ENCODE measurements at places on chromosomes 7 and 10.

DNA sequence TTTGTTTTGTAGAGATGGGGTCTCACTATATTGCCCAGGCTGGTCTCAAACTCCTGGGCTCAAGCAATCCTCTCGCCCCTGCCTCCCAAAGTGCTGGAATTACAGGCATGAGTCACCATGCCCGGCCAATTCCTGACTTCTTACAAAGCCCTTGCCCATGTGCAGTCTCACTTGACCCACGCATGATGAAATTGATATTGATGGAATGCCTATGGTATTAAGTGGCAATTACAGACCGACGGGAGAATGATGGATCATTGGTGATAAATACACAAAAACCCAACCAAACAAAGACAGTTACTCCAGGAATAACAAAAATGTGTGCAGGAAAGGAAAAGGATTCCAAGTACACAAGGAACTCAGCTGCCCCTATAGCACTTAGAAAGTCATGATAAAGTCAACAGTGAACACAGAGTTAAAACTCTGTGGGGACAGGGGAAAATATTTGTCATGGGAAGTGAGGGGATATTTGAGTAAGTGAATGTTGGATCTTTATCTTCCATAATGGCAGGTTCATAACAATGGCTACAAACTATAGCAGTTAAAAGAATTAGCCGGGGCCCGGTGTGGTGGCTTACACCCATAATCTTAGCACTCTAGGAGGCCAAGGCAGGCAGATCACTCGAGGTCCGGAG lies 21.6 kb downstream of the HIP1 start:
- DNase-seq = no peak

DNA sequence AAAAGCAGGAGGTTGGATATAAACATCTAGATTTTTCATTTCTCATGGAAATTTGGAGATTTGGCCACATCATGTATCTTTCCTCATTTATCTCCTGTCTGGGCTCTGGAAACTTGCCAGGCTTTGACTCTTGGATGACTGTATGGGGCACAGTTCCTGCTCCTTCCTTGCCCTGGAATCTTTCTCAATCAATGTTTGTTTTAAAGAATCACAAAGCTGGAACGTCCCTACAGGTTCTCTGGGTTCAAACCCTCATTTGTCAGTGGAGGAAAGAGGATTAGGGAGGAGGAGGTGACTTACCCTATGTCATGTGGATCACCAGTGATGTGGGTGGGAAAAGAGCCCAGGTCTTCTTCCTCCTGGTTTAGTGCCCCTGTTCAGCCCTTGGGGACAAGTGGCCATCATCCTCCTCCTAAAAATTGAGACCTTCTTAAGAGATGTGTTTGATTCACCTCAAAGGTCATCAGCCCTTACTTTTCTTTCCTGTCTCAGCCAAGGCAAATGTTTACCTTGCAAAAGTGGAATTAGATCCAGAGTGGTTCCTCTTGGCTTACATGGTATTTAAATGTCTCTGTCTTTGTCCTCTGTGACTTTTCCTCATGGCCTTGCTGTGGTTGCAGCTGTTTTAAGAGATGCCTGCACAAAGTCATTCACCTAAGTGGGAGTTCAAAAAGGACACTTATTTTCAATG lies 38.8 kb upstream of the PDZD8 start:
- DNase-seq = no peak

DNA sequence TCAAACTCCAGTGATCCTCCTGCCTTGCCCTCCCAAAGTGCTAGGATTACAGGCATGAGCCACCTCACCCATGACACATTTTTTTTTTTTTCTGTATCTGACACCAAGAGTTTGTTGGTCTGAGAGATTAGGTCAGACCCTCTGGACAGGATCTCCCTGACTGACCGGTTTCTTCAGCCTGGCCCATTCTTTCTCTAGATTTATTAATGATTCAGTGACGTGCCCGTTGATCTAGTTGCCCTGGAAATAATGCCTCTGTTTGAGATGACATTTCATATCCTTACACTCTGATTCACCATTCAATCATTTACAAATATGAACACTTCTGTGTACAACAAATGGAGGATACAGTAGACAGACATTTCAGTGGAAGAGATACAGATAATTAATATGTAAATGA lies 1.4 kb upstream of the ZNF212 start:
- no peak for DNase-seq

- no peak for DNase-seq
These were observed 808.1 kb downstream of the GRID1 start for GRCh38 chr10:85558533-85558932.

- no peak for DNase-seq
These were observed 394.9 kb downstream of the DGKB start for GRCh38 chr7:14507617-14508016.

- DNase-seq = no peak
These were observed 371.4 kb downstream of the PHTF2 start for GRCh38 chr7:78169992-78170391.

- no peak for DNase-seq
These were observed 277.7 kb upstream of the KLF6 start for GRCh38 chr10:4062751-4063150.

- DNase-seq = no peak
These were observed 33.7 kb downstream of the MINPP1 start for GRCh38 chr10:87538092-87539015.

DNA sequence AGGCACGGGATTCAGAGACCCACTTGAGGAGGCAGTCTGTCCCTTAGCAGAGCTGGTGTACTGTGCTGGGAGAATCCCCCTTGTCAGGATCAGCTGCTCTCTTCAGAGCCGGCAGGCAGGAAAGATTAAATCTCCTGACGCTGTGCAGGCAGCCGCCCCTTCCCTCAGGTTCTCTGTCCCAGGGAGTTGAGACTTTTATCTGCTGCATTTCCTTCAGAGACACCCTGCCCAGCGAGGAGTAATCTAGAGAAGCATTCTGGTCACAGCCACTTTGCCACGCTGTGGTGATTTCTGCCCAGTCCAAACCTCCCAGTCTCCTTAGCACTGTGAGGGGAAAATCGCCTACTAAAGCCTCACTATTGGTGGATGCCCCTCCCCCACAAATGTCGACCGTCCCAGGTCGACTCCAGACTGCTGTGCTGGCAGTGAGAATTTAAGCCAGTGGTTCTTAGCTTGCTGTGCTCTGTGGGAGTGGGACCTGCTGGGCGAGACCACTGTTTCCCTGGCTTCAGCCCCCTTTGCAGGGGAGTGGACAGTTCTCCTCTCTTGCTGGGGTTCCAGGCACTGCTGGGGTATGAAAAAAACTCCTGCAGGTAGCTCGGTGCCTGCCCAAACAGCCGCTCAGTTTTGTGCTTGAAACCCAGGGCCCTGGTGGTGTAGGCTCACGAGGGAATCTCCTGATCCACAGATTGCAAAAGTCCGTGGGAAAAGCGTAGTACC lies 265.4 kb downstream of the ZWINT start:
- no peak for DNase-seq

GRCh38 chr10:97631098-97631497 lies 2.2 kb downstream of the MORN4 start:
- no peak for DNase-seq

GRCh38 chr7:22724861-22725260 lies 2.1 kb upstream of the IL6 start:
- DNase-seq = no peak

- no peak for DNase-seq
These were observed 760.9 kb upstream of the IGFBP3 start for GRCh38 chr7:46681865-46682503.

DNA sequence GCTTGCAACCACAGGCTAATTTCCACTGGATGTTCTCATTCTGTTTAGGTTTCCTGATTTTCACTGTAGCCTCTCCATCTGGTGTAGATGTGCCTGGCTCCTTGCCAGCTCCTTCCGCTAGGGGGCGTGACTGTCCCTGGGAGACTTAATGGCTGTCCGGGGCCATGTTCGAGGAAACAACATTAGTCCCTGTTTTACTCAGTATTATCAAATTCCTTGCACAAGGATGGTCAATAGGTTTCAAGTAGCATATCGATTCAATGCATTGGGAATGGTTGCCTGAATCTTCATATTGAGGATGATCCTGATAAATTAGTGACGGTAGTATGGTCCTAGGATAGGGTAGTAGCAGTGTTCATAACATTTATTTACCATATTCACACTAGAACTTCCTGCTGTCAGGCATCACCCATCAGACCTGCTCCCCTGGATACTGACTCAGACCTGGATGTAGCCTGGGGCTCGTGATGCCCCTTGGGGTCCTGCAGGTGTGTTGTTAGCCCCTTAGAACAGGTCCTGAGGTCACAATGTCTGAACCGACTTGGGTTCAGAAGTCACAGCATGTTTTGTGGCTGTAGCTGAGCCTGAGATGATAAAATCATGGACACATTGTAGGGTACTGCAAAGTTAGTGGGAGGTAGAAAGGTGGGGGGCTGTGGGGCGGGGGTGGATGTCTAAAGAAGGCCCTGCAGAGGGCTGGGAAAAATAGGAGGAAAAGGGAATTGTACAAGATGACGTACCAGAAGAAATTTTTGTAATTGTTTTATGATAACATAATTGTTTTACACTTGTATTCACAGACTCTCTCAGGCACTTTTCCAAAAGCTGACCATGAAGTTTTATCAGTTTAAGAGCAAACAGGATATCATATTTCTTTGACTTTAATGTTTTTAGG lies 8.9 kb upstream of the EXOC6 start:
- DNase-seq = no peak

- DNase-seq = no peak
These were observed 48.9 kb downstream of the OGDH start for GRCh38 chr7:44655341-44655740.
